Suprapubic skin (tissue), 4 donors: ENCODE measurements at places on chromosomes 7 and 10. TPM values are rescaled to one million over a fixed set of nuclear protein-coding genes. Genes with fewer than 3 reads are reported as not detected.

IFRD1 gene
- total RNA-seq: 42.4 TPM

EIF5AL1 gene
- 0.52 TPM for total RNA-seq

- no peak for DNase-seq
These were observed 237.2 kb downstream of the TCF7L2 start for GRCh38 chr10:113187063-113187777.

DNA sequence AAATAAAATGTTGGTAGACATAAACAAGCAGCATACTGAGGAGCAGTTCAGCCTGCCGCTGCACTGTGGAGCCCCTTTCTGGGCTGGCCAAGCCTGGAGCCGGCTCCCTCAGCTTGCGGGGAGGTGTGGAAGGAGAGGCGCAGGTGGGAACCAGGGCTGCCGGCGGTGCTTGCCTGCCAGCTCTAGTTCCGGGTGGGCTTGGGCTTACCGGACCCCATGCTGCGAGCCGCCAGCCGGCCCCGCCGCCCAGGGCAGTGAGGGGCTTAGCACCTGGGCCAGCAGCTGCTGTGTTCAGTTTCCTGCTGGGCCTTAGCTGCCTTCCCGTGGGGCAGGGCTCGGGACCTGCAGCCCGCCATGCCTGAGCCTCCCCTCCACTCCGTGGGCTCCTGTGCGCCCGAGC lies 672.9 kb upstream of the POM121L12 start:
- DNase-seq: no peak

PCDH15 gene
- not detected for total RNA-seq
